ENCODE measurements at places on chromosomes 12 and 14.
A peak's percentile ranks its signal among the peaks of the same experiment; 100 is the strongest.

DNA sequence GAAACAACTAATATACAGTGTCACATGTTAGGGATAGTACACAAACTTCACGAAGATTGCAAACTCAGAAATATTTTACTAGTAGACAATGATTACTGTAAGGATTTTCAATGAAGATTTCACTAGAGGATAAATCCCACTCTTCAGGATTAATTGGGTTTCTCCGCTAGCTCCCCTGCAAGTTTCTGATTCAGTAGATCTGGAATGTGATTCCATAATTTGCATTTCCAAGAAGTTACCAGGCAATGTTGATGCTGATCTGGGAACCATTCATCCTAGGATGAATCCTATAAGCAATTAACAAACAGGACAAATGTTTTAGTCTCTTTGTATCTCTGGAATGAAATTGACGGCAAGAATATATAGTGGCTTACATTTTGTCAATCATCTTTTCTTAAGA, 272.4 kb downstream of the ALX1 start:
- DNase-seq, result no peak

DNA sequence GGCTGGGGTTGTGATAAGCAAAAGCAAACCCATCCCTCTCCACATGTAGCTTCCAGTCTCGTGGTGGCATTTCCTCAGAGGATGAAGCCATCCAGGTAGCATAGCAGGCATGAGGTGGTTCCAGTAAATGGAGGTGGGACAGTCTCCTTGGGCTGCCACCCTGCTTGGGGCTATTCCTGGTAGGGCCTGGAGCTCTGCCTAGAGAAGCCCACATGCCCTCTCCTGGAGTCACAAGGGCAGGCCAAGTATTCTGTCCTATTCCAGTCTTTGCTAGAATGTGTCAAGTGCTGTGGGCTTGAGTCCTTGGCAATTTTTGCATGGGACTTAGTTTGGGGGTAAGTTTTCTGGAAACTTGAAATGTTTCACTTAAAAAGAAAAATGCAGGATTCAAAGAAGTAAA, 469.9 kb downstream of the DPF3 start:
- DNase-seq, result no peak

GRCh38 chr12:19183121-19183838, 53.7 kb downstream of the PLEKHA5 start:
- DNase-seq, result no peak

GRCh38 chr14:70814466-70814865, 5.2 kb upstream of the MAP3K9 start:
- DNase-seq, result no peak

DNA sequence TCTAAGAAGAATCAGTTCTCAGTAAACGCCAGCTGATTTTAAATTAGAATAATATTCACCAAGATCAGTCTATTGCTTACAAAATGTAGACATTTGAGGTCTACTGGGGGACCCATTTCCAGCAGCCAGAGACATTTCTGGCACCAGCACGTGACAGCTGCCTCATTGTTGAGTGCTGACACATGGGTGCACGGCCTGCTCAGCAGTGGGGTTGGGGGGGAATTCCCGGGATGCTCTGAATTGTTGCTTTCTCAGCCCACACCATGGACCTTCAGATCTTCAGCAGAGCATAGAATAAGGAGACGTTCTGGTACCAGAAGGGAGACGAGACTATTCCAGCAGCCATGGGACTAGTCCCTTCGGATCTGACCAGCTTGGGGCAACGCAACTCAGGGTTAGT, 18.3 kb downstream of the PLEKHG7 start:
- DNase-seq, result no peak

- no peak for DNase-seq
Measured at GRCh38 chr12:33184161-33184560, 255.5 kb downstream of the SYT10 start.

DNA sequence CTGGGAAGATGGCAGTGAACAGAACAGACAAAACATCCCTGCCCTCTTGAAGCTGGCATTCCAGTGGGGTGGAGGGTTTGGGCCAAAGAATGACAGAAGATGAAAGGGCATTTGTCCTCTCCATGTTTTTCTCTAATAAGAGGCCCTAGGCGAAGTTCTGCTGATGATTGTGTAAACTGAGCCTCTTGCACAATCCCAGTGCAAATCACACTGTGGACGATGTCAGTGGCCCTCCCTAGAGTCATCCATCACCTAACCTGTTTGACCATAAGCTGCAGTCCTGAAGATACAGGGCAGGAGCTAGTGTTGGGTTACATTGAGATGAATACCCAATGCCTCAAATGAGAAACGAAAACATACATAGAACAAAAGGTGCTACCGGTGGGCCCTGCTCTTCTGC, 622.4 kb upstream of the TBX3 start:
- DNase-seq, result no peak

- no peak for DNase-seq
Measured at GRCh38 chr12:19322376-19322775, 116.9 kb upstream of the AEBP2 start.

GRCh38 chr14:63167044-63167443, 37.2 kb upstream of the RHOJ start:
- DNase-seq, result no peak

- no peak for DNase-seq
Measured at GRCh38 chr12:42382013-42382696, 56.2 kb downstream of the PPHLN1 start.

DNA sequence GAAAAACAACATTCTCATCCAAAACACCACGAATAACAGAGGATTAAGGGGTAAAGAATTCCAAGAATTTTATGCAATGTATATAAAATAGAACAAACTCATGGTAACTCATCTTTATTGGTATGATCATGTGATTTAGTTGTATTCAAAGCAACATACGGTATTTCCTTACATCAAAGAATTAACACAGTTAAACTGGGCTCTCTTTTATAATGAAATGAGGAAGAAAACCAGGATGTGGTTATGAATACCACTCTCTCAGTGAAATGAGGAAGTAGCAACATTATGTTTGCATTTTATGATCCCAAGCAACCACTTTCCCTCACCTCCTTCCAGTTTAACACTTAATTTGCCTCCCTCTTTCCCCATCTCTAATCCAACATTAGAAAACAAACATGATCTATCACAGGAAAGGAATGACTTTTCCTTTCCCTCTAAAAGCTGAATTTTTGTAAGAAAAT, 22.9 kb downstream of the SPTLC2 start:
- DNase-seq, result no peak

- no peak for DNase-seq
Measured at GRCh38 chr14:59055439-59056045, 132.9 kb upstream of the DAAM1 start.

DNA sequence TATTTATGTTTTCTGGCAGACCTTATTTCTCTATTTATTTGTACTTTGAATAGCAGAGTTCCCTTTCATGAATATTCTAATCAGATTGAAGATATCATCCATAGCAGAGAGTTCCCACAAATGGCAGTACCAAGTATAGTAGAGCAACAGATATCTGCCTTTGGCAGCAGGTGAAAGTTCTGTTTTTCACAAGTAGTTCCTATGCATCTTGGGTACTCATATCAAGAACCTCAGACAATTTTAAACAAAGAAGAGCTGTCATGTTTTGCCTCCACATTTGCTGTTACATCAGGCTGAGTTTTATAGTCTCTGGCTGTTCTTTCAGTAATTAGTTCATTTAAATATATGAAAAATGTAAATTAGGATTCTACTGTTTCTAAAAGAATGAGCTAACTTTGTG, 252.0 kb downstream of the KCNC2 start:
- DNase-seq, result no peak

DNA sequence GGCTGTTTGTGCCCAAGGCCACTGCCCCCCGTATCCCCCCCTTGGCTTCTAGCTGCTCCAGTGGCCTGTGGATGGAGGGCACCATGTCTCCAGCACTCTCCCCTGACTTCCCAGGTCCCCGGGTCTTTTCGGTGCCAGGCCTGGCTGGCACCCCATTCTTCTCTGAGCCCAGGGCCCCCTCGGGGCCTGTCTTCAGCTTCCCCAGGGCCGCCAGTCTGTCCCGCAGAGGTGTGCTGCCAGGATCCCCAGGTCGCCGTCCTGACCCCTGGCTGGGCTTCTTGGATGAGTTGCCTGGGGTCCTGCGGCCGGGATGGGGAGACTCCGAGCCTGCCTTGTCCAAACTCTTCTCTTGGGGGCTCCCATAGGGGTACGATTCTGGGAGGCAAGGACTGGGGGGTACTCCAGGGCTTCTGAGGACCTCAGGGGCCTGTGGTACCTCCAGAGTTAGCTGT, 32.5 kb downstream of the NCKAP5L start:
- no peak for DNase-seq

DNA sequence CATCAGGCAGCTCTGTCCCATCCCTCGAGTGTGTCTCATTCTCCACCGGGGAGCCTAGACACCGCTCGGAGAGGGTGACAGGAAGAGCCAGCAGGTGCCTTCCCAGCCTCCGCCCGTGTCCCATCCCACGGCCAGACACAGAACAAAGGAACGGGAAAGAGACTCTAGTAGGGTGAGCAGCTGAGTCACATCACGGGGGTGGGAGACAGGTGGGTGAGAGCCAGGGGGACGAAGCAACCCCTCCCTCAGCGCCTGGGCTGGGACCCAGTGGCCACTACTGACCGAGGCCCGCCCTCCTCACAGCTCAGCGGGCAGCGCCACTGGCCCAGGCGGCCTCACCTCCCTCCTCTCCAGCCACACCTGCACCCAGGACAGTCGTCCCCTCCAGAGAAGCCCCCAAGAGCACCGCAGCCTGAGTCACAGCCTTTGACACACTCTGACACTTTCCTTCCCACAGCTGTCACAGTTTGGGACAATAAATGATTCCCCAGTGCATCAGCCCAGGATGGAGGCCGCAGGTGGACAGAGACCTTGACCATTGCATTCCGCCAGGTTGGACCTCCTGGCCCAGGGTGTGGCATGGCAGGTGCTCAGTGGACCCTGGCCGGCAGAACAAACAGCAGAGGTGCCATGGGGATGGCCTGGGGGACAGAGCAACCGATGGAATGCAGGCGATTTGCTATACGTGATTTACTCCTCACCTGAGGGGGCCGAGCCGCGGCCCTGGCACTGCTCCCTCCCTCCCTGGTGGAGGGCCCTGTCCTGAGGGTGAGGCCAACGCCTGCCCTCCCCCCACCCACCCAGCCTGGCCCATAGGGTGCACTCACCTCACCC, 45.4 kb upstream of the GALNT9 start:
- peak; percentile 78 for DNase-seq

DNA sequence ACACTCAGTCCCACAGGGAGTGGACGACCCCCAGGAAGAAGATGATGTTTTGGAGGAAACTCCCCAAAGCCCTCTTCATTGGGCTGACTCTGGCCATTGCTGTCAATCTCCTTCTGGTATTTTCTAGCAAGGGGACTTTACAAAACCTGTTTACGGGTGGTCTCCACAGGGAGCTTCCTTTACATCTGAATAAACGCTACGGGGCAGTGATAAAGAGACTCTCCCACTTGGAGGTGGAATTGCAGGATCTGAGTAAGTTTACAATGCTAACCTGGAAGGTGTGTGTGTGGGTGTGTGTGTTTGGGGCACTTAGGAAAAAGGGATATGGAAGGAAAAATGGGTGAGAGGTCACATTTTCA, 416 bp downstream of the GALNT8 start:
- no peak for DNase-seq

DNA sequence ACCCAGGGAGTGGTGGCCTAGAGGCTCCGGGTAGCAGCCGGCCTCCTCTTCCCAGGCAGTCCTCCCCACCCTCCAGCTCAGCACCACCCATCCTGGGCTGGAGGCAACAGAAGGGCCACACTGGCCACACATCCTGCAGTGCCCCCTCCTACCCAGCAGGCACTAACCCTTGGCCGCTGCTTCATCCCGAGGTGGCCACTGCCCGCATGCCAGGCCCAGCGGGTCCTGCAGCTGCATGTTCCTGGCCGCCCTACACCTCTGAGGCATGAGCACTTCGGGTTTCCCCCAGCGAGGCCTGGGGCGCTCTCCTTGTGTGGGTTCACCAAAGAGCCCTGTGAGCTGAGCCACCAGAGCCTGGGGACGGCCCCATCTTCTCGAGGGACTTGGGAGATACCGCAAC, 61.4 kb downstream of the CCNK start:
- no peak for DNase-seq

DNA sequence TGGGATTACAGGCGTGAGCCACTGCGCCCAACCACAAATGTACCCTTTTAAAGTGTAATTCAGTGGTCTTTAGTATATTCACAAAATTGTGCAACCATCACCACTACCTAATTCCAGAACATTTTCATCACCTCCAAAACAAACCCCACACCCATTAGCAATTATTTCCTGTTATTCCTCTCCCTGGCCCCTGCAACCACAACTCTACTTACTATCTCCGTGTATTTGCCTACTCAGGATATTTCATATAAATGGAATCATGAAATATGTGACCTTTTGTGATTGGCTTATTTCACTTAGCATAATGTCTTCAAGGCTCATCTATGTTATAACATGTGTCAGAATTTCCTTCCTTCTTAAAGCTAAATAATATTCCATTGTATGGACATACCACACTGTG, 16.0 kb upstream of the AQP2 start:
- DNase-seq, result no peak

- DNase-seq, result no peak
Measured at GRCh38 chr14:51628238-51628637, 23.5 kb upstream of the FRMD6 start.

- DNase-seq, result no peak
Measured at GRCh38 chr14:65346895-65347294, 65.6 kb upstream of the FUT8 start.

GRCh38 chr12:66716522-66716921, 37.6 kb upstream of the GRIP1 start:
- DNase-seq, result no peak

GRCh38 chr14:87251011-87251410, 742.0 kb downstream of the GALC start:
- no peak for DNase-seq

DNA sequence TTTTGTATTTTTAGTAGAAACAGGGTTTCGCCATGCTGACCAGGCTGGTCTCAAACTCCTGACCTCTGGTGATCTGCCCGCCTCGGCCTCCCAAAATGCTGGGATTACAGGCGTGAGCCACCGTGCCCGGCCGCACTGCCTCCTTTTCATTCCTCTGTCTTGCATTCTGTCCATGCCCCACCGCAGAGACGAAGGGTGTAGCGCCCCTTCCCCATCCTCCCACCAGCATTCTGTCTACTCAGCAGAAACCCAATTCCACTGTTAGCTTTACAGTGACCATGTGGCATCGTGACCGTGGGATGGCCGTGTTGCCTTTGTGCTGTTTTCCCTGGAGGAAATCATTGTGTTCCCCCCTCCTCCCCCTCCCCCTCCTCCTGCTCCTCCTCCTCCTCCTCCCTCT, 10.3 kb downstream of the TEX22 start:
- no peak for DNase-seq

- no peak for DNase-seq
Measured at GRCh38 chr14:102655137-102655536, 62.7 kb downstream of the RCOR1 start.

GRCh38 chr12:2332947-2333346, 280.2 kb downstream of the CACNA1C start:
- DNase-seq, result no peak
